SJSA1 (cell line): ENCODE measurements at places on chromosomes 13 and 19. TPM values are rescaled to one million over a fixed set of nuclear protein-coding genes. Genes with fewer than 3 reads are reported as not detected.

GRCh38 chr13:98462946-98463345, 114.0 kb downstream of the STK24 start:
- no peaks in the 10 kb centered on the region for H3K4me1 ChIP-seq
- no peaks in the 10 kb centered on the region for H3K27me3 ChIP-seq
- no peak overlapping the region for H3K27ac ChIP-seq

GRCh38 chr13:45302507-45302906, 38.5 kb downstream of the TPT1 start:
- no peak overlapping the region for H3K27ac ChIP-seq
- H3K4me1 ChIP-seq: no peaks in the 10 kb centered on the region
- H3K27me3 ChIP-seq: no peaks in the 10 kb centered on the region

GRCh38 chr13:100497389-100497788, 91.2 kb downstream of the GGACT start:
- H3K27ac ChIP-seq: no peak overlapping the region
- no peak overlapping the region for H3K4me3 ChIP-seq
- H3K4me1 ChIP-seq: no peaks in the 10 kb centered on the region
- H3K27me3 ChIP-seq: no peaks in the 10 kb centered on the region
- H3K36me3 ChIP-seq: no peaks in the 10 kb centered on the region

GRCh38 chr19:33811246-33811645, 14.6 kb downstream of the KCTD15 start:
- no peak overlapping the region for H3K27ac ChIP-seq
- DNase-seq: no peak
- no peaks in the 10 kb centered on the region for H3K4me1 ChIP-seq

GRCh38 chr13:109821103-109821502, 34.7 kb upstream of the IRS2 start:
- H3K4me1 ChIP-seq: no peaks in the 10 kb centered on the region
- H3K27me3 ChIP-seq: peaks cover 69% of the 10 kb centered on the region
- DNase-seq: no peak
- no peaks in the 10 kb centered on the region for H3K36me3 ChIP-seq

DNA sequence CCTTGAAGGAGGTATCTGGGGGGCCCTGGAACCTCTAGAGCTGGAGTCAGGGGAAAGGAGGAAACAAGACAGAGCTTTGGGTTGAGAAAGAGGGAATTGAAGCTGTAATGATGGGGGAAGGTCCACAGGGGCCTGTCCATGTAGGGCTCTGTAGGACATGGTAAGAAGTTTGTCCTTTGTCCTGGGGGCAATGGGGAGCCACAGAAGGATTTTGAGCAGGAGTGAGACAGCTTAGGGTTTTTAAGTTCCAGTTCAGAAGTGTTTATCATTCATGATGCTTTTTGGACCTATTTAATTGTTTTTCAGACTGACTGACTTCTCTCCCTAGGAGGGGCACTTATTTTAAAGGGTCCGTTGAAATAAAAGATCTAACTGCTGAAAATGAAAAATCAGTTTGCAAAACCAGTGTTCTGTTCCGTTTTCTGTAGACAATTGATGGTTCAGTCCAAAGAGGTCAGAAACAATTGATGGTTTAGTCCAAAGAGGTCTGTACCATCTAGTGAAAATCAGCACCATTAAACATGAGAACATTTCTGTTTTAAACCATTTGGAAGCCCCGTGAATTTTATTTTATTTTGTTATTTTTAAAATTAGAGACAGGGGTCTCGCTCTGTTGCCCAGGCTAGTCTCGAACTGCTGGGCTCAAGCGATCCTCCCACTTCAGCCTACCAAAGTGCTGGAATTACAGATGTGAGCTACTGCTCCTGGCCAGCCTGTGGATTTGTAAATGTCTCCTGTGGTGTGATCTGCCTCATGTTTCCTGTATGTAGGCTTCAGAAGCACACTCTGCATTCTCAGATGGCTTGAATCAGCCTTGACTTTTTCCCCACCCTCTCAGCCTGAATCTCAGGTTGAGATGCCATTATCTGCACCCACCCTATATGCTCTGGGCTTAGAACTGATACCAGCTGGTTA, 8.4 kb downstream of the PLD3 start:
- no peak for DNase-seq
- no peak overlapping the region for H3K4me3 ChIP-seq
- peak overlapping the region; percentile 69 for H3K27ac ChIP-seq
- peaks cover 18% of the 10 kb centered on the region for H3K4me1 ChIP-seq
- no peaks in the 10 kb centered on the region; the same call in 1 of the 2 replicates for H3K36me3 ChIP-seq

DNA sequence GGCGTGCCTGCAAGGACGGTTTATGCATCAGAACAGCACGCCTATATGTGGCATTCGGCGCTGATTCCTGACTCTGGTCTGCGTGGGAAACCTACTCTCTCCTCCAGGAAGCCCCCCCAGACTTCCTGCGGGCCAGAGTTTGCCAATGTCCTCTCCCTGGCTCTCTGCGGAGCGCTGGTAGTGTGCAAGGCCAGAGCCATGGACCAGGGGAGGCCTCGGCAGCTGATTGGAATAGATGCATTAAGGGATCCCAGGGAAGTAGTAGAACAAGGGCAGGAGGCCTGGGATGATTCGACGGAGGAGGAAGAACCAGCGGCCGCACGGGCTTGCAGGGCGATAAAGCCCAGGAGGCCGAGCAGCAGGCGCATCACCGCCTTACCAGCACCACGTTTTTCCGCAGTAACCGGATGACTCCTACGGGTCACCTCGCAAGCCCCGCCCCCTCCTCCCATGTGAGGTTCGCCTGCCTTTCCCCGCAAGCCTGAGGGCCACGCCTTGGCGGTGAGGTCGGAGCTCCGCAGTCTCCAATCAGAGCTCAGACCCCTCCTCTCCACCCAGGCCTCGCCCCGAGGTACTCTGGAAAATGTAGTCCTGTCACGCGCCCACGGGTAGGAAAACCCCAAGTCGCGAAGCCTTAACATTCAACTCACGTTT, 5.0 kb downstream of the CLEC11A start:
- no peak for DNase-seq
- H3K36me3 ChIP-seq: no peaks in the 10 kb centered on the region
- H3K27me3 ChIP-seq: peaks cover 32% of the 10 kb centered on the region
- H3K27ac ChIP-seq: no peak overlapping the region

GRCh38 chr19:46546194-46546896, 50.7 kb upstream of the PNMA8B start:
- DNase-seq: no peak
- no peaks in the 10 kb centered on the region for H3K4me1 ChIP-seq
- H3K4me3 ChIP-seq: no peak overlapping the region
- no peaks in the 10 kb centered on the region for H3K27me3 ChIP-seq
- no peak overlapping the region for H3K27ac ChIP-seq
- no peaks in the 10 kb centered on the region for H3K36me3 ChIP-seq

- peaks cover 27% of the 10 kb centered on the region for H3K27me3 ChIP-seq
- no peak overlapping the region for H3K27ac ChIP-seq
- H3K4me1 ChIP-seq: peaks cover 13% of the 10 kb centered on the region
- H3K36me3 ChIP-seq: no peaks in the 10 kb centered on the region
These were observed 2.1 kb upstream of the MLNR start for GRCh38 chr13:49217962-49218492.

DNA sequence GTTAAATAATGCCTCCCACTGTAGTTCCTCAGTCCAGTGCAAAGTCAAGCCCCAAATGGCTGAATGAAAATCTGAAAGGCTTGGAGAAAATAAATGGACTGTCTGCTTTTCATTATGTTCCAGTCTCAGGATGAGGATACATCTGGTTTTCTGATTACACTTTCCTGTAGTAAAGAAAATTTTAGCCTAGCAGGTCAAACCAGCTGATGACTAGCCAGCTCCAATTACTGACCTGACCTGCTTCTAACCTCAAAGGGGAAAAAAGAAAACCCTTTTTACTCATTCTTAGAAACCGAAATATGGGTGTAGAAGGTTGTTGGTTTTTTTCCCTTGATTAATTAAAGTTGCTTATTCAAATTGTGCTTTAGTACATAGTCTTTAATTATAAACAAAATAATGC, 418.4 kb downstream of the EFNB2 start:
- no peaks in the 10 kb centered on the region for H3K27me3 ChIP-seq
- no peak for DNase-seq
- H3K4me3 ChIP-seq: no peak overlapping the region
- H3K27ac ChIP-seq: no peak overlapping the region

- H3K36me3 ChIP-seq: no peaks in the 10 kb centered on the region
- 0 out of 2 replicates have a peak, but pooled peaks cover 8% of the 10 kb centered on the region for H3K27me3 ChIP-seq
- no peak overlapping the region for H3K27ac ChIP-seq
- no peaks in the 10 kb centered on the region for H3K4me1 ChIP-seq
- no peak for DNase-seq
- no peak overlapping the region for H3K4me3 ChIP-seq
These were observed 3.4 kb downstream of the LAIR2 start for GRCh38 chr19:54506079-54506478.

DNA sequence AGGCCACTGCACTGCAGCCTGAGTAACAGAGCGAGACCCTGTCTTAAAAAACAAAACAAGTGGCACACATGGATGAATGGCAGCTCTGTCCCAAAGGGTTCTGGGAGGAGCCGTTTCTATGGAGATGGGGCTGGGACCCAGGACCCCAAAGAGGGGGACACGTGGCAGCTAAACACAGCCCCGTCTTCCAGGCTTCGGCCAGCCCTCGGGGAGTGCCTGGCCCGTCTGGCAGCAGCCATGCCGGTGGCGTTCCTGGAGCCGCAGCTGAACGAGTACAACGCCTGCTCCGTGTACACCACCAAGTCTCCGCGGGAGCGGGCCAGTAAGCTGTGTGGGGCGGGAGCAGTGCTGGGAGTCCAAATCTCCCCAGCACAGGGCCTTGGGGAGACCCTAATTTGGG, 82.4 kb downstream of the RYR1 start:
- DNase-seq: no peak
- H3K36me3 ChIP-seq: no peaks in the 10 kb centered on the region
- no peak overlapping the region for H3K4me3 ChIP-seq
- H3K27me3 ChIP-seq: peaks cover 4% of the 10 kb centered on the region; the same call in 1 of the 2 replicates
- no peak overlapping the region for H3K27ac ChIP-seq

DNA sequence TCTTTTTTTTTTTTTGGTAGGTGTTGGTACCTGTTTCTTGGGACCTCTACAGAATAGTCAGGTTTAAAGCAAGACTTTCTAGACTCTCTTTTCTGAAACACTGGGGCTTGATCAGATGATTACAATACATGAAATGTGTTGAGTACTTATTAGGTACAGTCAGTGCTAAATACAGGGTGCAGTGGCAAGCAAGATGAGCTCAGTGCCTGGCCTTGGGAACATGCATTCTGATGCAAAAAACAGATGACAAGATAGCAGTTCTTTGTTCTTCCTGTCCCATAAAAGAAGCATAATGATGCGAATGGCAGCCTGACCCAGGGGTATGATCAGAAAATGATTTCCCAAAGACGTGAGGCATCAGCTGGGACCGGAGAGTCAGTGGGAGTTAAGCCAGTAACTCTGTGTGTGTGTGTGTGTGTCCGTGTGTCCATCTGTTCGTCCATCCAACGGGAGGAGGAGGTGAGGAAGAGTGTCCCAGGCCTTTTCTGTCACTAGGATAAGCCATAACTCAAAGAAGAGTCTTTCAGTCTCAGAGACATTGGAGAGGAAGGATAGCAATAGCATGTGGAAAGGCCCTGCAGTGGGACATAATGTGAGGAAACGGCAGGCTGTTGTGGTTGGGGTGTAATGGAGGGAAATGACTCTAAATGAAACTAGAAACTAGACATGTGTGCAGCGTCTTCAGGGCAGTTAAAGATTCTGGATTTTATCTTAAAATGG, 32.2 kb downstream of the SLAIN1 start:
- no peak overlapping the region for H3K27ac ChIP-seq
- no peak overlapping the region for H3K4me3 ChIP-seq
- no peaks in the 10 kb centered on the region for H3K36me3 ChIP-seq
- H3K4me1 ChIP-seq: no peaks in the 10 kb centered on the region

DNA sequence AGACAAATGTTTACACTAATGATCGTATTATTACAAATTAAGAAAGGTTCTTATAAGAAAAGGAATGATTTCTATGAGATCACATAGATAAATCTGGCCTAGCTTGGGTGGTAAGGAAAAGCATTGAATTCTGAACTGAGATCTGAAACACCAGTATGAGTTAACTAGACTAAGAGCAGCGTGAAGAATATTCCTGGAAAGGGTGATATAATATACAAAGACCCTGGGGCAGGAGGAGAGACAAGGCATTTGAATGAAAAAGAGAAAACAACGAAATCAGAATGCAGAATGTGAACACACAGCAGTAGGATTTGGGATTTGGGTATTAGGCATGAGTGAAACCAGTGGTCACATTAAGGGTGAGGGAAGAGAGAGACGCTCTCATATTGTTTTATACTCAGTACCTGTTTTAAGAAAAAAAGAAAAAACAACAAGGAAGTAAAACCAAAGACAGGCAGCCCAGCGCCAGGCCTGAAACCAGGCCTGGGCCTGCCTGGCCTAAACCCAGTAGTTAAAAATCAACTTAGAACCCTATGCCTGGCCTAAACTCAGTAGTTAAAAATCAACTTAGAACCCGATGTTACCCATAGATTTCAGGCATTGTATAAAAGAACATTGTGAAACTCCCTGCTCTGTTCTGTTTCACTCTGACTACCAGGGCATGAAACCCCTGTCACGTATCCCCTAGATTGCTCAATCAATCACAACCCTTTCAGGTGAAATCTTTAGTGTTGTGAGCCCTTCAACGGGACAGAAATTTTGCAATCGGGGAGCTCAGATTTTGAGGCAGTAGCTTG, 287.1 kb downstream of the ITGBL1 start:
- no peak overlapping the region for H3K27ac ChIP-seq
- no peak for DNase-seq
- H3K27me3 ChIP-seq: 0 out of 2 replicates have a peak, but pooled peaks cover 6% of the 10 kb centered on the region
- no peaks in the 10 kb centered on the region for H3K4me1 ChIP-seq

The TMEM255B gene
- total RNA-seq: 1.8 and 2.7 TPM in 2 replicates

The DDA1 gene
- 74.7 and 107 TPM in 2 replicates for total RNA-seq

The TMEM147 gene
- 79.8 and 83.5 TPM in 2 replicates for total RNA-seq

The FAM216B gene
- 1.4 TPM in 1 of 2 replicates, not detected in the other for total RNA-seq

The SIAH3 gene
- total RNA-seq: 0.08 TPM in 1 of 2 replicates, not detected in the other

The POU2F2 gene
- 0.05 TPM in 1 of 2 replicates, not detected in the other for total RNA-seq
